ENCODE measurements at places on chromosomes 12 and 14.

DNA sequence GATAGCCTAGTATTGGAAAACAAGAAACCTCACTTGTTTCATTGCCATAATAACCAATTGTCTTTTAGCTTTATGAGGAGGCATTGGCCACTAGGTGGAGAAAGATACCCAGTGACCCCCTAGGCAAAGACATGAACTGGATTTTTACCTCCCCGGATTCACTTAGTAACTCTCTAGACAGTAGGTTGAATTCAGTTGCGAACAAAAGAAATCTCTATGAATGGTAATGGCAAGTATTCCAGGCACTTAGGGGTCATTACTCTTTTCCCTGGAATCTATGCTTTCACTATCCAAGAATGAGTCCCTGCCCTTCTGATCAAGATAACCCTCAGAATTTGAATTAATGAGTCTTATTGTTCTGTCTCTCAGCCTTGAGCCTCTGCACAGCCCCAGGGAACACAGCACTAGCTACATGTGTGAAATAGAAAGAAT lies 29.5 kb upstream of the RHOJ start:
- DNase-seq: no peak

DNA sequence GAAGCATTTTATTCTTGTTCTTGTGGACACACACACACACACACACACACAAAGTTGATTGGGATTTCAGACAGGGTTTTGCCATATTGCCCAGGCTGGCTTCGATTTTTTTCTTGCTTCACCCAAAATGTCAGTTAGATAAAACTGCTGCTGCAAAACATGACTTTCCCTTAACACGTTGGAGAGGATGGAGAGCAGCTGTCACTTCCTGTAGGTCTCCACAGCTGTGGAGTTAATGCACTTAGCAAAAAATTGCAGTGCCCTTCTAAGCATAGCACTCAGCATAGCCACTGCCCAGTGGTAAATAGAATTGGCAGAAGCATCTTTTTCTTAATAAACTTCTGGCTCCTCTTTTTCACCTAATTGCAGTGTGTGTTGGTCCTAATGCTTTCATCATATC lies 54.5 kb downstream of the PDZRN4 start:
- DNase-seq: no peak

- no peak for DNase-seq
Measured at GRCh38 chr12:116200812-116201211, 76.7 kb downstream of the MED13L start.

DNA sequence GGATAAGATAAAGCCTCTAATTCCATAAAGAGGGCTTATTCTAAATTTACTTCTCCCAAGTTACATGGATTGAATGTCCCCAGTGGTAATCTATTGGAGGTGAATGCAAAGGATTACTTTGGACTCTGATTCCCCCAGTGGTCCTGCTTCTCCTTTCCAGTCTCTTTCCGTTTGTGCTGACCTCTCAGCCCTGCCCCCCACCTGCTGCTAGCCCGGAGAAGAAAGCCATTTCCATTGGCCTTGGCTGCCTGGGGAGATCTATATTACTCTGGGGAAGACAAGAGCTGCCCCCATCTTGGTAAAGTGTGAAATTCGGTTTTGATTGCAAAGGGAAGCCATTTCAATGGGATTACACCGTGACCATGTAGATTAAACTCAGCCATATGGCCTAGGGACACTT lies 13.3 kb downstream of the ASCL1 start:
- no peak for DNase-seq

DNA sequence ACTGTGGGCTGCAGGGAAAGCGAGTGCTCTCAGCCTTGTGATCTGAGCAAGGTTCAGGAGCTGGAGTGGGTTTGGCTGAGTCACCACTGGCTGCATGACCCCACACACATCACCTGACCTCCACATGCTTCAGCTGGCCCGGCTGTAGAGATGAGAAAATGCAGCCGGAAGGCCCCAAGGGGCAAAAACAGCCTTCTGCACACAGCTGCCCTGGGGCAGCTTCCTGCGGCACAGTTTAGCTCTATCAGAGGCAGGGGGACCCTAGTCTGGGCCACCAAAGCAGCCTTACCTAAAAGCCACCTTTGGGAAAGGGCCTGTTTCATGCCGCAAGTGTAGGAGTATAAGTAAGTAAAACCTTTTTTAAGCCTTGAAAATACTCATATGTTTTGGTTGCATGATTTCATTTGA lies 123.3 kb downstream of the SSPN start:
- DNase-seq: no peak

Measured in CD4-positive, alpha-beta T cell treated with Interleukin-6 at 100 ng/mL for 8 hours (primary cell).